D721Med (cell line): ENCODE measurements at places on chromosomes 6 and 20.

DNA sequence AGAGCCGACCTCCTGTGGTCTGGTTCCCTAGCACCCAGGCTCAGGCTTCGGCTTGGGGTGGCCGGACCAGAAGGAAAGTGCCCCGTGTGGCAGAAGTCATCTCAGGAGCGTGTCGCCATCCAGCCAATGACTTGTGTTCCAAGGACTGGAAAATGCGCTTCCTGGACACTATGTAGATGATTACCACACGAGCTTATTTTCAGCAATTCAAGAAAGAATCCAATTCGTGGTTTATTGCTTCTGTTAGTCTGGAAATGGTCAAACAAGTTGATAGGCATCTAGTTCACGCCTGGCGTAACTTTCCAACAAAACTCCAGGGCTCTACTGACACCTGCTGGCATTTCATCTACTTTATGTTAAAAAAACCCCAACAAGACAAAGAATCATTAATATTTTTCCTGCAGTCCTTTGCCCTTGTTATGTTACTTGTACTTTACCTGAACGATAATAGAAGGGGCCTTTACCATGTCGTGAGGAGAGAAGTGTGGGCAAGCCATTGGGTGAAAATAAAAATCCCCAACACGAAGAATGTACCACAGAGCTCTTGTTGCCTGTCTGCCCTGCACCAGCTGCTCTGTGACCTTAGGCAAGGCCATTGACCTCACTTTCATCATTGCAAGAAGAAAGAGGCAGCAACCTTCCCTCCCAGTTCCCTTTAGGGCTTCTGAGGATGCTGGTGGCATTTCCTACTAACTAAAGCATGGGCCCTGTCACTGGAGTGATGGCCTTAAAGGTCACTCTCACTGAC is 154.7 kb upstream of the LAMP5 start:
- DNase-seq: no peak

DNA sequence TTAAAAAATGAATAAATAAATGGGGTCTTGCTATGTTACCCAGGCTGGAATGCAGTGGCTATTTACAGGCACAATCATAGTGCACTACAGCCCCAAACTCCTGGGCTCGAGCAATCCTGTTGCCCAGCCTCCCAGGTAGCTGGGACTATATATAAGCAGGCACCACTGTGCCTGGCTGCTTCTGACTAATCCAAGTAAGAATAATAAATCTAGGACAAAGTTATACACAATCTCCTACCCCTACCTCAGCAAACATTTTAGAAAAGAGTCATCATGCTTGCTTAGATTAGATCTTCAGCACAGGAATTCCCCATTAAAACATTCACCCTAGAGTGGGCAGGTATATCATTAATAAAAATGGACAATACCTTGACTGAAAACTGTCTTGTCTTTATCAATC is 124.6 kb downstream of the REV3L start:
- no peak for DNase-seq

DNA sequence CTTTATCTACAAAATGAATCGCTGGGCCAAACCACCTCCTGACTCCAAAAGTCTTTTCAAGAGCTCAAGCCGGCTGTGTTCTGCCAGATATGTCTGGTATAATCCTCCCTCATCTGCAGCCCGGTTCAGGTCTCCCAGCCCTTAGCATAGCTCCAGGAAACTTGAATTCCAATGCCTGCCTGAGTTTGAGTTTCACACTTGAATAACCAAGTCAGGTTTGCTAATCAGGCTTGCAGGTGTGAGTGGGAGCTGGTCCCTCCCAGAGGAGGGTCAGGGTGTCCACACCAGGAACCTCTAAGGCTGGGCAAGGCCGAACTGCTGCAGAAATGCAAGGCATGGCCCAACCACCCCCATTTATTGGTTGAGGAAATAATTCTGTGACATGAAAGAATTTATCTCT is 96.6 kb downstream of the TMEM242 start:
- DNase-seq: no peak

GRCh38 chr6:38976801-38977500 is 71.6 kb upstream of the GLP1R start:
- no peak for DNase-seq

GRCh38 chr6:136920671-136921380 is 1.3 kb upstream of the SLC35D3 start:
- DNase-seq: no peak

DNA sequence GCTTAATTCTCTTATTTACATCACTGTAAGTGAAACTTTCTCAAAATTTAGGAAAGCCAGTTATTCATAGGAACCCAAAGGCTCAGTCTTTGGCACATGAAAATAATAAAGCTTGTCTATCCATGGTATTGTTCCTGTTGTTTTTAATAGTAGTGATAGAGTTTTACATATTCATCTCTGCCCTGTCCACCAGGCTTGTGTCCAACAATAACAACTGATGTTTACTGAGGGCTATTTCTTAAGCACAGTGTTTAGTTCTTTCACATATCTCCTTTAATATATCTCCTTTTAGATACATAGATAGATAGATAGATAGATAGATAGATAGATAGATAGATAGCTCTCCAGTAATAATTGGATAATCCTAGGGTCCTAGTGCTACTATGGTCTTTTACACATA is 34.2 kb downstream of the FOXQ1 start:
- DNase-seq: no peak

- DNase-seq: no peak
Measured at GRCh38 chr6:95094751-95095663, 482.3 kb upstream of the MANEA start.

DNA sequence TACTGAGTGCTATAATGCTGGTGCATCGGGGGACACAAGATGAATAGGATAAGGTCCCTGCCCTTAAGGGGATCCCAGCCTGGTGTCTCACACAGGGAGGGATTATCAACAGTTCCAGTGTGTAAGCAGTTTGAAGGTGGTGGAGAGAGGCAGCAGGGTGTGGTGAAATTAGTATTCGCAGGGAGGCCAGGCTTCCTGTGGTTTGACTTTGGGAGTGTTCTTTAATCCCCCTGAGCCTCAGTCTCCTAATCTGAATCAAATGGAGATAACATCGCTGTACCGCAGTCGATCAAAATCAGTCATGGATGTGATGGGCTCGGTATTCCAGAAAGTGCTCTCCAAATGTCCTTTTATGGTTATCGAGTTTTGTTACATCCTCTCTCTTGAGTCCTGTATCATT is 288.1 kb upstream of the SUPT3H start:
- DNase-seq: no peak

- DNase-seq: no peak
Measured at GRCh38 chr6:166461821-166462460, 79.2 kb upstream of the MPC1 start.

DNA sequence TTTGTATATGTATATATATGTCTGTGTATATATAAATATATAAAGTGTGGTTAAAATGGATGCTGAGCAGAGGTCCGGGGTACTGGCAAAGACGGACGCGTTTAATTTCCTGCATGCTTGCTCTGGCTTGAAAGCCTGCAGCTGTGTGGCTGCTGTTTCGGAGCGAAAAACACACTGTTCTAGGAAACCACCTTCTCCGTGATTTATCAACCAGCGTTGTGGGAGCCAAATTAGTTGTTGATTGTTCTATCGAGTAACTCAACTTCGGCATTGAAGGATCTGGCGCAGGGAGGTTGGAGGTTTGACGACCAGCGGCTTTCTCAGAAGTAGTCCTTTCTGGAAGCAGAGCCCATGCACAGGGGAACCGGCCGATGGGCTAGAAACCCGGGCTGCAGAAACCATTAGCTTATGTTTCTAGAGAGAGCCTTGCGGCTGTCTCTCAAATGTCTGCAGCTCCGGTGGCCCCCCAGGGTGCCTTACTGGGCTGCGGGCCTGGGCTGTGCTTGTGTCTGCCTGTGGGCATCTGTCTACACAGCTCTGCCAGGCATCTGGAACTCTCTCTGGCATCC is 81.8 kb downstream of the EDN3 start:
- no peak for DNase-seq
